NCI-H460 (cell line): ENCODE measurements at places on chromosomes 2 and 18. TPM values are rescaled to one million over a fixed set of nuclear protein-coding genes. Genes with fewer than 3 reads are reported as not detected.

The ERFE gene
- 7.7 and 10.0 TPM in 2 replicates for total RNA-seq

The CFC1 gene
- not detected in 2 replicates for total RNA-seq

The SPHKAP gene
- not detected in 2 replicates for total RNA-seq

The REG3A gene
- total RNA-seq, result not detected in 2 replicates

The MLPH gene
- total RNA-seq, result 81.6 and 107 TPM in 2 replicates

The SNORC gene
- 2.8 and 3.1 TPM in 2 replicates for total RNA-seq

The SCN3A gene
- total RNA-seq, result 0.35 and 1.4 TPM in 2 replicates

The NOL4 gene
- total RNA-seq, result 0.47 and 0.55 TPM in 2 replicates

The DSG2 gene
- 33.9 and 39.1 TPM in 2 replicates for total RNA-seq

The PXDN gene
- 25.1 and 28.9 TPM in 2 replicates for total RNA-seq

The SOWAHC gene
- total RNA-seq, result 67.9 and 72.3 TPM in 2 replicates

The FLACC1 gene
- 0.45 and 2.1 TPM in 2 replicates for total RNA-seq

The COLEC12 gene
- 0.05 TPM in 1 of 2 replicates, not detected in the other for total RNA-seq
